ENCODE measurements at places on chromosomes 6 and 20.

- DNase-seq = no peak
Observed at GRCh38 chr6:52301326-52301725, 16.8 kb upstream of the MCM3 start.

GRCh38 chr6:76843054-76843822, 620.1 kb downstream of the HTR1B start:
- no peak for DNase-seq

- no peak for DNase-seq
Observed at GRCh38 chr6:156719395-156719719, 57.8 kb upstream of the ARID1B start.

- no peak for DNase-seq
Observed at GRCh38 chr6:78709021-78709420, 158.3 kb upstream of the IRAK1BP1 start.

DNA sequence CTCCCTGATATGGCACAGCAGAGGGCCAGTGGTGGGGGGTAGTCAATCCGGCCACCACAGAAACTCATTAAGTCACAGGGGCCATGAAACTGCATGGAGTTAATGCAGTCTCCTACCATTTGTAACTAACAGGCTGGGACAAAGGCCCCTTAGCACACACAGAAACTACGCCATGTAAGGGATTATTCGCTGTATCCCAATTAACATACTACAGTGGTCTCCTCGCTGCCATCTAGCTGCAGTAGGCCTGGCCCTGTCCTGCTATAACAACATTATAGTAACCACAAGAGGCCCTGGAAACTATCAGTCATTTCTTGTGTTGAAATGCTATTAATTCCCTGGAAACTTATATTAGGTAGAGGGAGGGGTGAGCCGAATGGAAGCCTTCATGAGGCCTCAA, 72.3 kb upstream of the CCN2 start:
- DNase-seq = no peak

GRCh38 chr6:156954816-156955215, 177.6 kb downstream of the ARID1B start:
- no peak for DNase-seq

DNA sequence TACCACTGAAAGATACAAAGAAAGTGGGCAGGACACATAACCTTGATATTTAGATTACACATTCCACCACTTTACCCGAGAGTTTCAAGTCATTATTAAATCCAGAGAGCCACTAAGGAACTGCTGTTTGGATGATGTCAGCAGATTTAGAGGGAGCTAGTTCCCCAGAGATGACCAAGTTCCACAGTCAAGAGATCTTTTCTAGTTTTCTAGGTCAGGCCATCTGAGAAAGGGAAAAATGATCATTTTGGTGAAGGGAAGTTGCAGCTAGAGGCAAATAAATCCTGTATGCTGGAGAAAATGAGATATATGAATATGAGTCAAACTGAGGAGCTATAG, 147.8 kb downstream of the HS3ST5 start:
- no peak for DNase-seq

DNA sequence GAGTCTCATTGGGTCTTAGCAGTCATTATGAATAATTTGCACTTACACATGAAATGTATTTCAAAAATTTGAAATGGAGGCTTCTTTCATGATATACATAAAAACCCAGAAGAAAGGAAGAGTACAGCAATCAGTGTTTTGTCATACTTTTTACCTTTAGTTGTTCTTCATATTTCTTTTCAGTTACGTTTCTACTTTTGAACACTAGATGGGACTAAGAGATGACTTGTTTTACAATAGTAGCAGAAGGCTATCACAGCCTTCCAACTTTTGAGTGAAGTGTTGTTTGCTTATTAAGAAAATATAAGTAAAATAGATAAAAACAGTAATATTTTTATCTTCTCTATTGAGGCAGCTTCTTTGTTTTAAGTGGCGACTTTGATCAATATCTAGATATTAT, 58.1 kb downstream of the L3MBTL3 start:
- DNase-seq = no peak

DNA sequence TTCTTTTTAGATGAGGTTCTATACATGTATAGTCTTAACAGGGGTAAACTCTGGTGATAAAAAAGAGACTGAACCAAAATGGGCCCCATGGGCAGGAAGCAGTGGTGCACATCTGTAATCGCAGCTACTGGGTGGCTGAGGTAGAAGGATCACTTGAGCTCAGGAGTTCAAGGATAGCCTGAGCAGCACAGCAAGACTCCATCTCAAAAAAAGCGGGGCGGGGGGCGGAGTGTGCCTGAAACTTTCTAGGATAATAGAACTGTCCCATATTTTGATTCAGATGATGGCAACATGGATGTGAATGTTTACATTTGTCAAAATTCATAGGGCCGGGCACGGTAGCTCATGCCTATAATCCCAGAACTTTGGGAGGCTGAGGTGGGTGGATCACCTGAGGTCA, 48.8 kb upstream of the TAF8 start:
- no peak for DNase-seq

GRCh38 chr20:55424968-55425367, 580.4 kb downstream of the CBLN4 start:
- no peak for DNase-seq

GRCh38 chr6:19413323-19413722, 423.8 kb upstream of the ID4 start:
- DNase-seq = no peak

DNA sequence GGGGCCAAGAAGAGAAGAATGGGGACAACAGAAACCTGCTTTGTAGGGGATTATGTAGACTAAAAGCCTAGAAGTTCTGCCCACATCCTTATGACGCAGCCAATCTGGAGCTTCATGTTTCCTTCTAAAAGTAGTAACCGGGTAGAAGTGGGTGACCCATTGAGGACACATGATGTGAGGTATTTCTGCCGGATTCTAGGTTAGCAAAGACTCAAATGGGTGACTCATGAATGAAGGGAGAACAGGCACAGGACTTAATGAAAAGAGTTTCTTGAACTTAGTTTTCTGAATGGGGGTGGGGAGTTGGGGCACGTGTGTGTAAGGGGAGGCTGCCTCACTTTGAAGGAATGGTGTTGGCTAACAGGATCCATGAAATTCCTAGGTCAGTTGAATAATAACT, 68.8 kb downstream of the CDS2 start:
- no peak for DNase-seq

DNA sequence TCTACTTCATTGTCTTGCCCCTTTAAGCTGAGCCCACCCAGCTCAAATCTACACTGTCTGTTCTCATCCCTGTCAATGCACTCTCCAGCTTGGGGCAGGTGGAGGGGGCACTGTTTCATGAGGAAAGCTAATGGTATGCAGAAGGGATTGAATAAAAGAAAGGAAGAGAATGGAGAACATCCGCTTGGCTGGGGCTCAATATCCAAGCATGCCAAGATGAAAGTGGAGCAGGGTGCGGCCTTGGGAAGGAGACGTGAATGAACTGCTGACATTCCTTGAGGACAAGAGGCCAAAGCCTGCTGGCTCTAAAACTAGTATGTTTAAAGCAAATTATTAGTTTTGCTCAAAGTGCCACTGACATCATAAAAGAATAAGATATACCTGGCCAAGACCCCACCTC, 24.2 kb downstream of the AKAP12 start:
- DNase-seq = no peak

GRCh38 chr6:157289764-157290163, 33.6 kb downstream of the TMEM242 start:
- no peak for DNase-seq

DNA sequence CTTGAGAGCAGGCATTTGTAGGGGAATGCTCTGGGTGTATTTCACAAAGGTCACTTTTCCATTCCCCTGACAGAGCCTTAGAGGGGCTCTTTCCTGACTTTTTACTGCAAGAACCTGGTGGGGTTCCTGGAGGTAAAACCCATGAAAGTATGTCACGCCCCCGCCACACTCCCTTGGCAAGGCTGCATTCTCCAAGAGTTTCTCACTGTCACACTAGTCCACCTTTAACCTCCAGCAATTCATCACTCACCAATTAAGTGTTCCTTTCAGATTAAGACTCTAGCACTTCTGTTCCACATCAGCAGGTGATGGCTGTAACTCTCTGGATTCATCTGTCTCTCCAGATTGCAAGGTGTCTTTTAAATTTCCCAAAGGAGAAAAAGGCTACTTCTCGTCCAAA, 32.7 kb upstream of the NKX2-4 start:
- DNase-seq = no peak

GRCh38 chr6:131107151-131107550, 28.1 kb upstream of the AKAP7 start:
- DNase-seq = no peak

DNA sequence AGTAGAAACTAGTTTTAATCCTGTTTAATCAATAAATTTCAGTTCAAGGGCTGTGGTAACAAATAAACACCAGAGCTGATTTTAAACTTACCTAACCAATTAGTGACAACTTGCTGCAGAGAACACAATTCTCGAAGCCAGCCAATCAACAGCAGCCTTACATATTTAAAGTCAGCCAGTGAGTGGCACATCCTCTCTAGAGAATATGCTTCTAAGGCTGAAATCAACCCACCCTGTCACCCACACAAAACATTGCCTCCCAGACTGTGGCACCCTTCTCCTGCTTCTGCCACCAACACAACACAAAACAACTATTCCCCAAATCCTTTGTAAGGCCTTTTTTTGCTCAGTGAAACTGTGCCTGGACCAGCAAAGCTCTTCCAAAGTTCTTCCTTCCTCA, 306.0 kb downstream of the EYA4 start:
- no peak for DNase-seq

DNA sequence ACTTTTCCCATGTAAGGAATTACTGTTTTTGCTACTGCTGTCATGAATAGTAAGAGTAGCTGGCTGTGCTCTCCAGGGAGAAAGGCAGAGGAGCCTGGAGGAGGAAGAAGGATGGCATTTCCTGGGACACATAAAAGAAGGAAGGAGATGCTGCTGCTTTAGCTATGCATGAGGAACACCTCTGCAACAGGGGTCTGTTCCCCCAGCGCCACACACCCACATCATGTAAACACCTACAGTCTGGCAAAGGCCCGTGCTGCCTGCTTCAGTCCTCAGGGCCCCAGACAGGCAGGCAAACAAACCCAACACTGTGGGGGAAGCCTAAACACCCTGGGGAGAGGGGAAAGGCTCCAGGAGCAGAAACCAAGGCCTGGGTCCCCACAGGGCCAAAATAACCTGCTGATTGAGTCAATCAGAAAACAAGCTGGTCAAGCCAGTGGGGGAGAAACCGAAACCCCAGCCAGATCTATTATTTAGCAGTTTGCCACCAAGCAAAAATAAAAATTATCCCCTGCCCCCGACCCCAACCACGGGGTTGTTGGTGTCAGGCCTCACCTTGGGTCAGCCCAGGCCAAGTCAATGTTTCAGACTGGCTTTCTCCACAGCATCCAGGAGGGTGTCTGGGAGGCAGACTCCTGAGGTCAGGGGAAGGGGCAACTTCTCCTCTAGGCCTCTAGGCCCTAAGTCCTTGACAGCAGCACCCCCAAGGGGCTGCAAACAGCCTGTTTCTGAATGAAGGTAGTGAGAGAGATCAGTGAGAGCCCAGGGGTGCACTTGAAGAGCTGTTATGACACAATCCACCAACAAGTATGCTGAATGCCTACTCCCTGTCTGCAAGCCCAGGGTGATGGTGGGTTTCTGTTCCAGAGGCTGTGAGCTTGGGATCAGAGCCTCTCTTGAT, 34.6 kb upstream of the SCUBE3 start:
- no peak for DNase-seq

- no peak for DNase-seq
Observed at GRCh38 chr6:32337186-32337805, 34.4 kb downstream of the TSBP1 start.

DNA sequence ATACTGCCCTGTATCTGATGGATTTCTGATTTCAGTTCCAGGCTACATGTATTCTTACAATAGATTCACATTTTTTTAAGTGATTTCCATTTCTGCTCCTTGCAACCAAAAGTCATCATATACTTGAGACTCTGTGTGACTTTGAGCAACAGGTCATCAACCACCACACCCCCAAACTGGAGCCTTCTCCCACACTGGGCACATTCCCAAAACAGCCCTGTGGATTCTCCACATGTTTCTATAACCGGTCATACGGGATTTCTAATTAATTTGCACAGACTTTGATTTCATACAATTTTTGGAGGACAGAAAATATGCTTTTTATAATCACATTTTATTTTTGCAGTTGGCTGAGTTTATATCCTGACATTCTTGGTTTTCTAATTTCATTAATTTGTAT, 317.2 kb upstream of the ID4 start:
- no peak for DNase-seq

Data from activated CD4-positive, alpha-beta T cell treated with anti-CD3 and anti-CD28 coated beads for 4 hours (primary cell).